ENCODE measurements at places on chromosomes 12 and 14. TPM values are rescaled to one million over a fixed set of nuclear protein-coding genes. Genes with fewer than 3 reads are reported as not detected.

Gene LPAR5
- 0.61 TPM for total RNA-seq

Gene FSCB
- not detected for total RNA-seq

Gene APEX1
- 52.4 TPM for total RNA-seq

Gene CCND2
- 49.4 TPM for total RNA-seq

Gene PRH1
- 84.0 TPM for total RNA-seq

Gene B4GALNT1
- 2.9 TPM for total RNA-seq

Gene OR11H7
- not detected for total RNA-seq

Gene USP44
- 7.7 TPM for total RNA-seq

Gene DEGS2
- total RNA-seq = 0.88 TPM

Gene CATSPERB
- 1.9 TPM for total RNA-seq

Gene FGF23
- not detected for total RNA-seq

Gene ORMDL2
- total RNA-seq = 1.3 TPM

Gene FAM90A1
- total RNA-seq = not detected

Gene TAS2R46
- total RNA-seq = not detected

Gene NUDT14
- 22.3 TPM for total RNA-seq

Gene GPR137C
- 1.1 TPM for total RNA-seq

Gene TMEM229B
- total RNA-seq = 0.88 TPM

Gene LBHD2
- not detected for total RNA-seq

Gene CFAP73
- total RNA-seq = not detected

Gene HOMEZ
- total RNA-seq = 6.6 TPM

Gene FOXM1
- total RNA-seq = not detected

Gene SALL2
- total RNA-seq = 16.6 TPM

Gene RAD9B
- 0.88 TPM for total RNA-seq

Gene ADGRD1
- 89.9 TPM for total RNA-seq

Gene SMCO2
- total RNA-seq = not detected

Gene PLEKHD1
- total RNA-seq = 0.76 TPM
